Fibroblast of lung (primary cell): ENCODE measurements at places on chromosomes 16 and 17. TPM values are rescaled to one million over a fixed set of nuclear protein-coding genes. Genes with fewer than 3 reads are reported as not detected.

DNA sequence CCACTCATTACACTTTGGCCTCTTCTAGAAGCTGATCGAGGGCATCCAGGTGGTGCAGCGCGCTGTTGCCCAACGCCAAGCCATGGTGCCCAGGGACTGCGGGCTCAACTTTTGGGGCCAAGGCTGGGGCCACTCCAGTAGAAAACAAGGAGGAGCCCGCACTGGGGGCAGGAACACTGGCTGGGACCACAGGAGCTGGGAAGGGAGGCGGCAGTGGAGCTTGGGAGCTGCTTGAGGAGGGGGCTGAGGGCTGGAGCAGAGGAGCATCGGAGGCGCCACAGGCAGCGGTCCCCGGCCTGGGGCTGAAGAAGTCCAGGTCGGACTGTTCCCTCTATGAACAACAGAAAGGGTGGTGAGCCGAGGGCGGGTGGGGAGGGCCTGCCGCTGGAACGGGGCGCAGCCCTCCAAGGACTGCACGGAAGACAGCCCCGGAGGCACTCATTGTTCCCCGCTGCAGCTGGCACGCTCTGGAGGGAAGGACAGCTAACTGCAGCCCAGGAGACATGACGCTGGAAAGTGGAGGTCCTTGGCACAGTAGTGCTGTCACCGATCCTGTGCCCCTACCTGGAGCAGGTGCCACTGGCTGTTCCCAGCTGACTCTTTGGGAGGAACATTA lies 21.5 kb downstream of the GGA3 start:
- no peak for DNase-seq

SPATA22 gene
- total RNA-seq: 0.17 and 0.51 TPM in 2 replicates

GRCh38 chr17:48605409-48605919 lies 678 bp upstream of the HOXB6 start:
- DNase-seq: no peak

DNA sequence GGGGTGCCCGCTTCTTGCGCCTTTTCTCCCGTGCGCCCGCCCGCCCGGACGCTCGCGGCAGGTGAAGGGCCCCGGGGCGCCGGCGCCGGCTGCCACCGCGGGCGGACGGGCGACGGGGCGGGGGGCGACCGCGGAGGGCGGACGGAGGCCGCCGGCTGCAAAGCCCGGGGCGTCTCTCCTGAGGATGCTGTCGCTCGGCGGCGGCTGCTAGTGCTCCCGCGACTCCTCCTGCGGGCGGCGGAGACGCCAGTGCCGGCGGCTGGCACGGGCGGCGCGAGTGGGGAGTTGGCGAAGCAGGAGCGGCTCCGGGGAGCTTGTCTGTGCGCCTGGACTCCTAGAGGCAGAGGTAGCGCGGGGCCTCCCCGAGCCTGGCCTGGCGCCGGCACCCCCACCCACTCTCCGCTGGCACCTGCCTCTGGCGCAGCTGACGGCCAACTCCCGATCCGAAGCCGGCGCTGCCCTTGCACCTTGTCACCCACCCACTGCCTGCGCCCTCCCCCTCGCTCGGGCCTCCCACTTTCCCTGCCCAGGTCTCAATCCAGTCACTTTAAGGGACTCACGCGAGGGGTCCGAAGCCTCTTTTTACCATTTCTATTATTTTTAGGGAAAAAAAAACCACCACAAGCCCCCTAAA lies at the start of gene FAM20A:
FAM20A (minus strand) TSS at position 437 of the 634 bp plus-strand sequence. CDS start 701 bp downstream, outside the sequence.
- no peak for DNase-seq

TCAP gene
- total RNA-seq: 0.17 and 0.26 TPM in 2 replicates

DNA sequence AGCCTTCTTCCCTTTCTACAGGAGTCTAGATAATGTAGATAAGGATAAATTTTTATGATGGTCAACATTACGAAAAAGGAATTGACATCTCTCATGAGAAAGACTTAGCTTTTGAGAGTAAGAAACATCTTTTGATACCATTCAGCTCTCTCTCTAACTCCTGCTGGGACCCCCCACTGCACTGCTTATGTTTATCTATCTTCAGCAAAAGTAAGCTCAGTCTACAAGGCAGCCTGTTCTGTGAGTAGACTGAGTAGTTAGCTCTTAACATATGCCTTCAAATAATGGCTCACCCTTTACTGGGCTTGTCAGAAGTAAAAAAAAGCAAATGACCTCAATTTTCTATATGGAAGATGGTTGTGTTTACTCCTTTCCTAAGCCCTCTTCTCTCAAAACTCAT lies 372.2 kb upstream of the CDH11 start:
- no peak for DNase-seq

SPATA32 gene
- not detected in 2 replicates for total RNA-seq

DNA sequence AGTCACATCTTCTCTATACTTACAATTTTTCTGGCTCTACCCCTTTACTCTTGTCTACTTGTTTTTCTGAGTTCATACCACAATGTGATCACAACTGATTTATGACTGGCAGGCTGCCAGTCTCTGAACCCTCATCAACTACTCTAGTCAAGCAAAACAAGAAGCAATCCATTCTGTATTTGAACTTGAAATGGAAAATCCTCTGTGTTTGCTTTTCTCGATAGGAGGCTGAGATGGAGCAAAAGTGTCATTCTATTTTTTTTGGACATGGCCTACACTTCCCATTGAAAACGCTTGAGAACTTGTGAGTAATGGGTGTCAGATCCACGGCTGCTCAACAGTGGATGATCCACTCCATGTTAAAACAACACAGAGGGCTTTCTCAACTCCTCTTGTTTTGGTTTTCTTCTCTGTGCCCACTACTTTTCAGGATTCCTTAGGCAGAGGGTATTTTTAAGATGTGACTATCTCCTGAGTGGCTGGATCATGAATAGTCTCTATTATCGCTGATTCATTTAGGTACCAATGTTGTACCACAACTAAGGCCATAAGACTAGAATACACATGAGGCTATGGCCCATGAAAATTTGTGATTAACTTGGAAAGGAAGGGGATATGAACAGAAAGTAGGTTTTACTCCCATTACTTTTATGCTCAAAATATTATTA lies 11.7 kb downstream of the TMEM100 start:
- no peak for DNase-seq

- DNase-seq: peak; percentile 94
Observed at GRCh38 chr16:66120656-66121055, 245.8 kb upstream of the CDH5 start.

GNG13 gene
- total RNA-seq: not detected in 2 replicates

GRCh38 chr17:51435171-51435552 lies 174.8 kb downstream of the UTP18 start:
- DNase-seq: no peak

GRCh38 chr16:88781140-88782077 lies 3.6 kb downstream of the PIEZO1 start:
- DNase-seq: no peak

MT4 gene
- total RNA-seq: not detected in 2 replicates

DNA sequence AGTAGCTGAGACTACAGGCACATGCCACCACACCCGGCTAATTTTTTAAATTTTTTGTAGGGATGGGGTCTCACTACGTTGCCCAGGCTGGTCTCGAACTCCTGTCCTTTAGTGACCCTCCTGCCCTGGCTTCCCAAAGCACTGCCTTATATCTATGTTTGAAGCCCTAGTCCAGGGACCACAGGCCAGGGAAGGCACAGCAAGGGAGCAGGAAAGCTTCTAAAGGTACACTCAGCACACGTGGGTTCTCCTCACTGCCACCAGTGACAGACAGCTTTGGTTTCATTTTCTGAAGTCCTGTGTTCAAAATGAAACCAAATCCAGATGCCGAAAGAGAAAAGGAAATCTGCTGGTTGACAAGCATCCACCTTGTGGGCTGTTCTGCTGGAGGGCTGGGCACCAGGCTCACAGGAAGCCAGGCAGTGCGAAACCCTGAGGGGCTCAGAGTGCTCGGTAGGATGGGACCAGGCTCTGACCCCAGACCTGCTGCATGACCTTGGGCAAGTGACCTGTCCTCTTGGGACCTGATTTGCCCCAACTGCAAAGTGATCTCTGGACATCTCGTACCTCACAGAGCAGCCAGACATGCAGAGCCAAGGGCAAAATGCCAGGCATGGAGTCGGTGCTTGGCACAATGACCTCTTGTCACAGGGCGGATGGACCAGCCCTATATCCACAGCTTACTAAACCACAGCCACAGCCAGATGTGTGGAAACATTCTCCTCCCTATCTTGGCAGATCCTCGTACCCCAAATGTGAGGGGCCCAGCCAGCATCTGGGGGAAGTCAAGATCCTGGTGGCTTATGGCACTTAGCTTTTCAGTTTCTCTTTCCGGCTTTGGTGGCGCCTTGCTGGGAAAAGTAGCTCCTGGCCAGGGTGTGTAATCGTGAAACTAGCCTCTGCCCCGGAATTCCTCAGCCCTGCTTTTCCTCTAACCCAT lies 2.8 kb upstream of the SOCS1 start:
- DNase-seq: peak; percentile 33

- peak; percentile 99 for DNase-seq
Observed at GRCh38 chr17:71438631-71439146, 682.1 kb upstream of the SOX9 start.

CSH2 gene
- total RNA-seq: not detected in 2 replicates

DNA sequence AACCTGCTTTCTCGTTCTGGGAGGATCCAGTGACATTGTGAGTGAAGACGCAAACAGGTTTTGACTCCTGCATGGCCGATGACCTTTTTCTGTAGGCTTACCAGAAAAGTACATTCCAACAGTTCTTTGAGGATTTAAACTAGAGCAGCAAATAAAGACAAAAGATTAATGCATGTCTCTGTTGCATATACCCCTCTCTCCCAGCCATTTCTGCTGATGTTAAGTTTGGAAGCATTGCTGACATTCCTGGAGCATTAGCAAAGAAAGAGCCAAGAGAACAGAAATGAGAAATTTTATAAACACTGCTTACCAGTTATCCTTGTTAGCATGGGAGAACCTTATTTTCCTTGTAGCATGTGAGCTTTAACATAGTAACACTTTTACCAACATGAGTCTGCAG lies 49.3 kb downstream of the SIAH1 start:
- DNase-seq: peak; percentile 82

DNA sequence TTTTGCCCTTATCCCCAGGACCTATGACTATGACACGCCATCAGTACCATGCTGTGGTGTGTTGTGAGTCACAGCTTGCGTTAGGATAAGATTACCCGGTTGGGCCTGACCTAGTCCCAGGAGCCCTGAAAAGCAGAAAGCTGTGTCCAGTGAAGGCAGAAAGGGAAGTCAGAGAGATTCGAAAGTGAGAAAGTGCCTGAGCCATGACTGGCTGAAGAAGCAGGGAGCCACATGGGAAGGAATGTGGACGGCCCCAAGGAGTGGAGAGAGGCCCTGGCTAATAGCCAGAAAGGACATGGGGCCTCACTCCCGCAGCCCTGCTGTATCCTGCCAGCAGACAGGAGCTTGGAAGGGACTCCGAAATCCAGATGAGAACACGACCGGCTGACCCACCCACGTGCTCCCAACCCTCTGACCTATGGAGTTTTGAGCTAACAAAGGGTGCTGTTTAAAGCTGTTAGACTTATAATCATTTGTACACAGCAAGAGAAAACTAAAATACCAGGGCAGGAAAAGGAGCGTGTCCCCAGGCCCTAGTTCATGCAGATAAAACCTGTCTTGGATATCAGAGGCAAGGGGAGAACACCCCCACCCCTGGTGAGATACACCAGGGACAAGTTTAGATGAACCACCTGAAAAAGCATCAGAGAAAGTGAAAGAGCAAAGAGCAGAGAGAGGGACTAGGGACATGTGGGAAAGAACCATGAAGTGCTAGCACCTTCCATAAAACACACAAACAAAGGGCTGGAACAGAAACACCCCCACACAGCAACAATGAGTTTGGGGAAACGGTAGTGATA lies 115.3 kb downstream of the SLC39A11 start:
- peak; percentile 89 for DNase-seq

XYLT1 gene
- 12.3 and 21.8 TPM in 2 replicates for total RNA-seq

KCNH6 gene
- not detected in 2 replicates for total RNA-seq

PERCC1 gene
- total RNA-seq: not detected in 2 replicates

GRCh38 chr16:57028086-57028485 lies 38.7 kb downstream of the NLRC5 start:
- no peak for DNase-seq

GPRC5B gene
- 4.5 and 6.4 TPM in 2 replicates for total RNA-seq

- peak; percentile 63 for DNase-seq
Observed at GRCh38 chr16:53755026-53755910, 51.3 kb downstream of the FTO start.

- no peak for DNase-seq
Observed at GRCh38 chr16:49494891-49495566, 121.4 kb downstream of the C16orf78 start.

GTF3C1 gene
- total RNA-seq: 61.6 and 75.3 TPM in 2 replicates

GRCh38 chr17:18139498-18139897 lies 30.9 kb downstream of the MYO15A start:
- no peak for DNase-seq

DNA sequence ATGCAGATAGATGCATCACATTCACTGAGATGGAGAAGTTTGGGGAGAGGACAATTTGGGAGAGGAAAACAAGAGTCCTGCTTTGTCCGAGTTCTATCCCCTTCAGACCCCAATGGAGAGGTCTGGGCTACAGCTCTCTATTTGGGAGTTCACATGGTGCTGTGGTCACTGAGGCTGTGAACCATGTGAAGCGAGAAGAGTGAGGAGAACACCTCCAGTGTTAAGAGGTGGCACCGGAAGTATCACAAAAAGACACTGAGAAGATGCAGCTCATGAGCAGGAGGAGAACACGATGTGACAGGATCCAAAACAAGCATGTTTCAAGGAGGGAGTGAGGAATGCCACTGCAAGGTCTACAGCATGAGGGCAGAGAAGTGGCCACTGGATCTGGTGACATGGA lies 39.7 kb downstream of the PIK3R5 start:
- no peak for DNase-seq

DNA sequence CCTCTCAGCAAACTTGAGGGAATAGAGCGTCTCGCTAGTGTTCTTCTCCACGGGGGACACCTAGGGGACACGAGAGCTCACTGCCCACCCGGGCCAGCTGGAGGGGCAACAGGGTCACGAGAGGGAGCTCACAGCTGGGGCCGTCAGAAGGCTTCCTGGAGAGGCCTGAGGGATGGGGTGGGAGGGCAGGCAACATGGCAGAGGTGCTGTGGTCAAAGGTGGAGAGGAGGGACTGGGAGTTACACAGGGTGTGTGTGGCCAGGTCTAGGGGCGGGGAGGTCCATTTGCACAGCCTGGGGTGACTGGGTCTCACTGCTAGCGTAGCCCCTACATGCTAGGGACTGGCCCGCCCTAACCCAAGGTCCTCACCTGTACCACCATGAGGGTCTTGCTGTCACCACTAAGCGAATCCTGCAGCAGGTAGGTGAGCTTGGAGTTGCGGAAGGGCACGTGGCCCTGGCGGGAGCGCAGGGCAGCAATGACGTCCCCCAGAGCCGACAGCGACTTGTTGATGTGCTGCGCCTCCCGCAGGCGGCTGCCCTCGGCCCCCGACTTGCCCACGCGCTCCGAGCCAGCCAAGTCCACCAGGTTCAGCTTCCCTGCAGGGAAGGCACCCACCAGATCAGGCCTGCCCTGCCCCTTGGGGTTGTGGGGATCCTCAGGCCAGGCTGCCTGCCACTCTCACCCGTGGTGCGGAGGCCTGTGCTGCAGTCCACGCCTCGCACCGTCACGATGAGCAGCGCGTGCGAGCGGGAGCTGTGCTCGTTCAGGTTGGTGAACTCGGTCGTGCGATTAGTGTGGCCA lies 25.0 kb downstream of the KATNB1 start:
- DNase-seq: no peak

- no peak for DNase-seq
Observed at GRCh38 chr16:74304164-74304834, 7.7 kb downstream of the PSMD7 start.

GAS2L2 gene
- not detected in 2 replicates for total RNA-seq
